ENCODE measurements at places on chromosomes 3 and 15.

DNA sequence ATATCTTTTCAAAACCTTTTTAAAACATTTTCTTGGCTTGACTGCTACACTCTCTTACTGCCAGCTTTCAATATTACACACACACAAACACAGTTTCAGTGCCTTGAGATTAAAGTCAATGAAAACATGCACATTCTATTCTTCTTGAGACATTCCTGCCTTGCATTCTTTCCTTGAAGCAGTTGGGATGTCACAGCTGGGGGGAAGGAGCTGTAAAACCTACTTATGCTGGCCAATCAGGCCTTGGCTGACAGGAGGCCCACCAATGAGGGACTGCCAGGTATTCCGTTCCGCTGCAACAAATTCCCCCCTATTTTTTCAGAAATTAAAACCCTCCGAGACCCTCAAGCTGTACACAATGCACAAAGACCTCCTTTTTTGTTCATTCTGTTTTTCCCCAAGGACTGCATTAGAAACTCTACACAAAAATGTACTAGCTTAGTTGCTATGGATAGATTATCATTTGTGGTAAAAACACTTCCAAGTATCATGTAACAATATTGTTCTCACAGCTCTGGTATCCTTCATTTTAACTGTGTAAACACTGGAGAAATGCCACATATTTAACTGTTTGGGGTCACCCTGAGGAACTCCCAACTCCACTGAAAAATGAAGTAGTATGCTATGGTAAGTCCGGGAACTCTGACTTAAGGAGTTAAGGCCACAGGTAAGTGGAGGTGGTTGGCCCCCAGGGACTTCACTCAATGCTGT is 18.5 kb downstream of the FSTL1 start:
- no peak for DNase-seq

GRCh38 chr3:183698756-183699155 is 1.2 kb downstream of the YEATS2 start:
- peak; percentile 50 for DNase-seq

DNA sequence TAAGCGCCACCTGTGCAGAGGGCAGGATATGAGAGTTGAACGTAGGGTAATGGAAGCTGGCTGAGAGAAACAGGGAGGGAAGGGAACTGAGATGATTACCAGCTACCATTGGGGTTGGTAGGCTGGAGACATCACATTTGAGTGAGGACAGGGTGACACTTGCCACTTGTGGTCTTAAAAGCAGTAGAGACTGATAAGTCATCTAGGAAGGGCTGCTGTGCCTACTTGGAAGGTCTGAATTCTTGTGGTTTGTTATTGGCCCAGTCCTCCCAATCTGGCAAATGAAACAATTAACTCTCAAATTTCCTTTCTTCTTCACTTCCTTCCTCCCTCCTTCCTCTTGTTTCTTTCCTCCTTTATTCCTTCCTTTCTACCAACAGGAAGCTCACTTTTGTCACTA is 46.8 kb downstream of the COL6A5 start:
- DNase-seq, result no peak

DNA sequence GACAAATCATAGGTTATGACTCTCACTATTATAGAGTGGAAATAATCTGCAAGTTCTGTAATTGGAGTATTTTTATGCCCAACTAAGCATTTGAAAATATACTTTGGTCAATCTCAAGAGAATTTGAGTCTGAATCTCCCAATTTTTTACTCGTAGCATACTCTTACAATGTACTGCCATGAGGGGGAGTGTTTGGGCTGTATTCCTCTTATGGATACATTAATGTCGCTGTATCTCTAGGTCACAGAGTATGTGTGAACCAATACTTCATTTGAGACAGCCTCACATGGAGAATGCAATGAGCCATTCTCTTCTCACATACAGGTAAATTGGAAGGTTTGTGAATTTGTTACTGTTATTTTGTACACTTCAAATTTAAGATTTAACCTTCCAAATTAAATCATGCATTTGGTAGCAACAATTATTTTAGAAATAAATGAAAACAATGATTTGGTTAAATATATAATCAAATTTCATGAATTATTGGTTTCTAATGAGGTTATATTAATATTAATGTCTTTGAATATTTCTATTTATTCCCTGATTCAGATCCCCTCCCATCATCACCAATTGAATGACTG is 5.5 kb upstream of the CD200 start:
- DNase-seq, result peak; percentile 88

DNA sequence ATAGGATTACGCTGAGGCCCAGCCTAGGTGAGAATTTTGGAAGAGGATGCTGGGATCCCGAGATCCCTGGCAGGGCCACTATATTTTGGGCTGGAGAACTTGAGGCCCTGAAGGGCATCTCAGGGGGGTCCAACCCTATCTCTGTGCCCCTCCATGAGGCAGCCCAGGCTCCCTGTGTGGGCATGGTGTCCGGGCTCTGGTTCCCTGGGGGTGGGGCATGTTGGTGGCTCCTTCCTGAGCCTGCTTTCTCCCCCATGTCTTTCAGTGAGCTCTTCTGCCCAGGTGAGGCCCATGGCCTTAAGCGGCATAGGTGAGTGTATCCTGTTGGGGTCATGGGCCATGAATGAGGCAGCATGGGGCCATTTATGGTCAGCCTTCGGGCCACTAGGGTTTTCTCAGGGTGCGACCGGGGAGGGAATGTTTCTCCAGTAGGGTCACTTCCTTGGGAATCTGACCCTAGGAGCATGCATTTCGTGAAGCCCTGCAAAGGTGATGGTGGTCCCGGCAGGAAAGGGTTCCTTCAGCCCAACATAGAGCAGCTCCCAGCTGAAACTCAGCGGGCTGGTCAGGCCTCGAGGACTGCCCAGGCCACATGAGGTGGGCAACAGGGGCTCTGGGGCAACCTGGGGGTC is 191.3 kb downstream of the UBE3A start:
- no peak for DNase-seq

GRCh38 chr15:59570315-59570714 is 41.3 kb upstream of the GCNT3 start:
- no peak for DNase-seq

GRCh38 chr3:61535826-61536225 is 25.5 kb upstream of the PTPRG start:
- no peak for DNase-seq

- DNase-seq, result no peak
Observed at GRCh38 chr3:106014518-106014917, 145.7 kb upstream of the CBLB start.

DNA sequence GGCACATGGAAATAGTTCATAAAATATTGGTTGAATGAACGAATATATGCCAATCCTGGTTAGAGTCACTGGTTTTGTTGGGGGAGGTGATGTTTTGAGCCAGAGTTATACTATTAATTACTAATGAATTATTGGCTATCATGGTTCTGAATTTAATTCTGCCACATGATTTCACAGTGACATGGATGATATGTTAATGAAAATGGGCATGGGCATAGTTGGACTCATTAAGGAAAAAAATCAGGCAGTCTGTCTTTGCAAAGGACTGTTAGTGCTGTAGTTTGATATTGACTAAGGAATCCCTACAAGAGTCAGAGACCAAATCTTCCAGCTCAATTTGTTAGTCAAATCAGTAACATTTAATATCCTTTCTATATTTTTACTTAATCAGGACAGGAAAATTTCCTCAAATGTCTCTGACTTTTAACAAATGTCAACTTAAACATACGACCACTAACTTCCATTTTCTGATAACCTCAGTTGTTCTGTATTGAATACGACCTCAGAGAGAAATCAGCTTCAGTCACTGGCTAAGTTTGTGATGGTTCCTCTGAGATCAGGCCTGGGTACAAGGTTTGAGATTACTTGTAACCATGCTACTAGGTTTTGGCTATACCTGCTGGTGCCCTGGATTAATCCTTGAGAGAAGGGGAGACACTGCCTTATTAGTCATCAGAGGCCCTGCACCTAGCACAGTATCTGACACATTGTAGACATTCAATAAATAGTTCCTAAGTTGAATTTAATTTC is 13.3 kb downstream of the NFKBIZ start:
- no peak for DNase-seq

DNA sequence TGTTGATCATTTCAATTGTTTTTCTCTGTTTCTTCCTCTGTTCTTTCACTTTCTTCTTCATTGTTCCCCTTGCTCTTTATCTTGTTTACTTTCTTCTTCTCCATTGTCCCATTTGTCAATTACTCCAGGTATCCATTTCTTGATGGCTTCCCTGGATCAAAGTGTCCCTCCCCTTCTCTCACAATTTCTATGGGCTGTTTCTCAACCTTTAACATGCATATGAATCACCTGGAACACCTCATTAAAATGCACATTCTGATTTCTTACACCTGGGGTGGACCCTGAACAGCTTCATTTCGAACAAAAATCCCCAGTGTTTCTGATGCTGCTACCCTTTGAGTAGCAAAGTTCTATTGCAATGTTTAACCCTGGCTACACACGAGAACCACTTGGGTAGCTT is 454.8 kb downstream of the EPHA6 start:
- DNase-seq, result no peak

DNA sequence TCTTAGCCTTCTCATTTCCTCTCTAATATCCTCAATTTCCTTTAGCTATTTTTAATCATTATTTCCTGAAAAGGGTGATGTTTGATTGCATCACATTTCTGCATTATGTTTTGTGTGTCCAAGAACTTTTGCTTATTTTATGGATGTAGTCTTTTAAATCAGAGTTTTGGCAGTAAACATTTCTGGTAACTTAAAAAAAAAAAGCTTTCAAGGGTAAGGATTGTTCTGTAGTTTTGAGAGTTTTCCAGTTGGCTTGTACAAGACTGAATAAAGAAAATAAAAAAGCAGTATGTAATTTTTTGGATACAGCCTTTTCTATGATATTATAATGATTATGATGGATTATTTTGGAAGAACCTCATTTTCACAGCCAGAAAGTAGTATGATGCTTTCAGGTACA is 99.4 kb downstream of the DHX36 start:
- DNase-seq, result no peak

DNA sequence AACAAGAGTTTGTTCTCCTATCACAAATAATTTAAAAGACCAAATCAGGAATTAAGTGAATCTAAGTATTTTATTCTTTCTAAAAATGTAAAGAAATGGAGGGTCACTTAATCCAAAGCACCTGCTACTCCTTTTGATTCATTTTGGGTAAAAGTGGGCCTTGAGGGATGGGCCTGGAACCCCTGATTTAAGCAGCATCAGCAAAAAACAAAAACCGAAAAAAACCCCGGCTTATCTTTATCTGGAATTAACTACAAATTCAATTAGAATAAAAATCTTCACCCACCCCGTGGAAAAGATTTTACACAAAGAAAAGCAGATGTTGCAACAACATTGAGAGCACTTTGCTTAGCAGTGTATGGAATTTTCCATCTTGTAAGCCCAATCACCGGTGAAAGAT is 1018.2 kb downstream of the MCTP2 start:
- DNase-seq, result no peak

DNA sequence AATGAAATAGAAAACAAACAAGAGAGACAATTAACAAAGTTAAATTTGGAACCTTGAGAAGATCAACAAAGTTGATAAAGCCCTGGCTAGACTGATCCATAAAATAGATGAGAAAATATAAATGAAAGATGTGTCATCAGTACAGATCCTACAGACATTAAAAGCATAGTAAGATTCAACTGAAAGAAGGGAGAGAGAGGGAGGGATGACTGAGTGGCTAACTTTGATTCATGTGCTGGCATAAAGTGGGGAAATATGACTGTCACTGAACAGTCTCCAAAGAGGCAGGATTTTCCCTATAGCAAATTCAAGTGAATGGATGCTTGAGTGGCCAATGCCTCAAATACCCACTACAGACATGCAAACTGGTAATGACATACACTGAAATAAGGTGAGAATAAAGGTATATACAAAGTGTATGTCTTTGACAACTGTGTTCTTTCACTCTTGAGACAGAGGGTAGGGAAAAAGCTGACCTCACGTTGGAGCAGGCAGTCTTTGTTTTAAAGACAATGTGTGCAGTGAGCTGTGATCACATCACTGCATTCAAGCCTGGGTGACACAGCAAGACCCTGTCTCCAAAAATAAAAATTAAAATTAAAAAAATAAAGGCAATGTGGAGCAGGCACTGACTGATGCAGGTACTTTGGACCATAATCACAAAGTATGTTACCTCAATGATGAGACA is 35.9 kb upstream of the CHD2 start:
- DNase-seq, result peak; percentile 14

GRCh38 chr3:134852893-134853351 is 57.9 kb downstream of the EPHB1 start:
- no peak for DNase-seq

- DNase-seq, result no peak
Observed at GRCh38 chr3:10196389-10197052, 31.8 kb downstream of the IRAK2 start.

GRCh38 chr3:168782193-168782592 is 686.5 kb upstream of the GOLIM4 start:
- DNase-seq, result peak; percentile 14

DNA sequence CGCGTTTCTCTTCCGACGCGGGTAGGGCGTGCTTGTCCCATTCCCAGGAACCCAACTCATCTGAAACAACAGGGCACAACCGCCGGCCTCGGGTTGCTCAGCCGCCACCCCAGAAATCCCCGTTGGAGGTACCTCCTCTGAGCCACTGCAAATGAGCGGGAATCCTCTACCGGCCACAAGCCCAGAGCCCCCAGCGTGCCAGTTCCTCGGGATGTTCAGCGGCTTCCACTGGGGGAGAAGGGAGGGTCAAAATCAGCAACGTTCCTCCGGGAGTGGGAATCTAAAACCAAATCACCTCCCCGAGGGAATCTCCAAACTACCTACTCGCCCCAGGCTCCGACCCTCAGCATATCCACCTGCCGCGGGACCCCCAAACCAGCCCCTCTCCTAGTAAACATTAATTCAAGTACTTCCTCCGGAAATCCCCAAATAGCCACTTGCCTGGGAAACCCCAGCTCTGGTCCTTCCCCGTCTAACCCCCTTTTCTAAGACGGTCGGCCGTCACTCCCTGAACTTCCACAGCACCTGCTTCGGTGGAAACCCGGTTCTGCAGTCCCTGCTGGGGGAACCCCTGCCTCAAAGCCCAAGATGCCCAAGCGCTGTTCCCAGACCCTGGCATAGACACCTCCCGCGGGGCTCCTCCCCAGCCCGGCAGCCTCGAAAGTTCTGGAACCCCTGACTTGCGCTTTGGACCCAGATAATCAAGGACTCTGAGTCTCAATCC is 887 bp downstream of the OXTR start:
- DNase-seq, result no peak

DNA sequence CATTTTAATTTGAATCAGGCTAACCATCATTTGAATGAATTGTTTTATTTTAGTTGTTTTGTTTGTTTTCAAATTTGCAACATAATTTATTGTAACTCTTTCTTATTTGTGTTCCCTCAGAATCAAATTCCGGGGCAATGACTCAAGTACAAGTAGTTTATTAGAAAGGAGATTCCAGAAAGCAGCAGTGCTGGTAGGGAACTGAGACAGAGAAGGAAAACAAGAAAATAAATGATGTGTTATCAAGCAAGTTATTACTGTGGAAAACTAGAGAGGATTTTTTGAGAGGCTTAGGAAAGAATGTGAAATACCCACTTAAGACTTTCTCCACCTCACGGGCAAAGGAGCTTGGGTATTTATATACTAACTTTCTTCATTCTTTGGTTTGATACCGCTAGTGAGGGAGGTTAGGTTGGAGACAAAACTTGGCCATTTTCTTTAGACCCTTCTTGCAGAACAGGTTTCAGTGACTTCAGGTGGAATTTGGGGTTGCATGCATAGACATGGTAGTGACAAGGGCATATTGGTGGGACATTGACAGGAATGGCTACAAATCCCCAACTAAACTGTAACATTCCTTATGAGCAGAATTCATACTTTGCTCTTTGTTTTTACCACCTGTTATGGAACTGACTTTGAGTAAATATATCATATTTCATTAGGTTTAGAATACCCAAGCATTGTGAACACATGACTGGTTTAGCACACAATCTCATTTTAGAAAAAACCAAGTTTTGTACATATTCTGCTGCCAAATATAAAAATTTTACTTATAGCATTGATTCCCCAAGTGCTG is 254.3 kb downstream of the ZBBX start:
- no peak for DNase-seq
